Substantia nigra (tissue), 51 donors: ENCODE measurements at places on chromosomes 11 and 22.

- DNase-seq = no peak
Measured at GRCh38 chr11:125264100-125265022, 99.8 kb downstream of the PKNOX2 start.

- no peak for DNase-seq
Measured at GRCh38 chr22:19187716-19188563, 9.4 kb upstream of the SLC25A1 start.

GRCh38 chr11:13073119-13073981 lies 64.2 kb downstream of the RASSF10 start:
- no peak for DNase-seq

- no peak for DNase-seq
Measured at GRCh38 chr11:118212781-118213191, 12.0 kb downstream of the JAML start.

GRCh38 chr11:36467916-36468315 lies 42.2 kb downstream of the TRAF6 start:
- DNase-seq = no peak

GRCh38 chr11:116888884-116889549 lies 51.6 kb upstream of the APOA1 start:
- no peak for DNase-seq

GRCh38 chr11:112962579-112963367 lies 1.6 kb downstream of the NCAM1 start:
- peak; percentile 84 for DNase-seq

GRCh38 chr11:66889960-66890359 lies 33.1 kb downstream of the LRFN4 start:
- no peak for DNase-seq

GRCh38 chr11:2156416-2157182 lies 4.4 kb downstream of the INS start:
- peak; percentile 39 for DNase-seq

- no peak for DNase-seq
Measured at GRCh38 chr11:114168691-114169090, 109.2 kb downstream of the ZBTB16 start.

- DNase-seq = no peak
Measured at GRCh38 chr22:46029036-46029435, 52.1 kb upstream of the WNT7B start.

DNA sequence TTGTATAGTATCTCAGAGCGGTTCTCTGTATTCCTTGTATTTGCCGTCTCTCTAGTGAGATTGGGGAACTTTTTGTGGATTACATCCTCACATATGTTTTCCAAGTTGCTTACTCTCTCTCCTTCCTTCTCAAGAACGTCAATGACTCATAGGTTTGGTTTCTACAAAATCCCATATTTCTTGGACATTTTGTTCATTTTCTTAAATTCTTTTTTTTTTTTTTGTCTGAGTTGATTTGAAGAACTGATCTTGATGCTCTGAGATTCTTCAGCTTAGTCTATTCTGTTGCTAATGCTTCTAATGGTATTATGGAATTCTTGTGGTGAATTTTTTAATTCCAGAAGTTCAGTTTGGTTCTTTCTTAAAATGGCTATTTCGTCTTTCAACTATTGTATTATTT lies 28.4 kb upstream of the SLN start:
- no peak for DNase-seq

- no peak for DNase-seq
Measured at GRCh38 chr22:38657045-38657909, 839 bp downstream of the CBY1 start.

GRCh38 chr11:104118105-104118744 lies 45.7 kb downstream of the PDGFD start:
- no peak for DNase-seq

DNA sequence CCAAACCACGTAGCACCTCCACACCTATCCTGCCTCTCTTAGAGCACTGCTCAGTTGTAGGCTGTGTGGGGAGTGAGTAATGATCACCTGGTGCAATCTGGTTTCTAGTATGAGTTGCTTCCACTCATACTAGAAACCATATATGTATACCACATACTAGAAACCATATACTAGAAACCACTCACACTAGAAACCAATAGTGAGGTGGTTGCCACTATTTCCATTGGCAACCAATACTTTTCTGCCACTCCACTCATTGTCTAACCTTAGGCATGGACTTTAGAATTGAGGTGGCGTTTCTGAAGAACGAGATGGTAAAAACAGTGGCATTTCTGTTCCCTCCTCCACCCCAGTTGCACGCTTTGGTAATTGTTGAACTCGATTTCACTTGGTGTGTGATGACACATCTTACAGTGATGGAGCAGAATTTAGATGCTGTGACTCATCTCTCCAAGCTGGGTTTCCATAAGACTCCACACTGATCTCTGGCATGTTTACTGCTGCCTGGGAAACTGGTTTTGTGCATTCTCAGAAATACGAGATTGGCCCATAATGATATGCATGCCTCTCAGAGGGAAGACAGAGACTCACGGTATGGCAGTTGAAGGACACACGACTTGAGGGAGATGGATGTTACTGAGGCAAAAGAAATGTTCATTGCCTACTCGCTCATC lies 82.9 kb downstream of the KIRREL3 start:
- no peak for DNase-seq

DNA sequence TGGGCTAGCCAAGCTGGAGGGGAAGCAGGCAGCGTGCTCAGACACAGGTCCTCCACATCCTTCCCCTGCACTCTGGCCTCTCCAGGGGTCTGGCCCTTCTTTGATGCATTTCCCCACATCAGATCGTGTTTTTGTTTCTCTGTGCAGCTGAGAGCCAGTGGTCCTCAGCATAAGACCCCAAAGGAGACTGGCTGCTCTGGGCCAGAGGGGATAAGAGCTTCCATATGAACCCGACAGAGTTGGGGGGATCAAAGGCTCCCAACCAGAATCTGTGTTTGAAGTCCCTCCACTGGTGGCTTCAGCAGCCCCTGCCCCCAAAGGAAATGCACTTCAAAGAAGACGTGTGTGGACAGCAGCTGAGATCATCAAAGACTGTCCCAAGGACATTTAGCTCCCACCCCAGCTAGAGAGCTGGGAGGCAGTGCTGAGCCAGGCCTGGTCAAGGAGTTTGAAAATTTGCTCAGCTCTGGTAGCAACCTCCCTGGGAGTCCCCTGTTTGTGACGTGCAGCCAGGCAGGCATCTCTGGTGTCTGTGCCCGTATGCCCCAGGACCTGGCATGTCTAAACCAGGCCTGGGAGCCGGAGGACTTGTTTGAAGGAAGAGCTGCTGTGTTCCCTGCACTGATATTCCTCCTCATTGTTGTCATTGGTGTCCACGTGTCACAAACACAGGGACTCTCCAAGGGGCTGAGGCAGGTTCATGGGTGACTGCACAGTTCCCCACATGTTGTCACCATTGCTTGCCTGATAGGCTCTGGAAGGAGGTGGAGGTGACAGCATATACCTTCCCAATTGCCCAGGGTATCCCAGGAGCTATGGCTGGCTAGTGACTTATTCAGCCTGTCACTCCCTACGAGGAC lies 99.0 kb downstream of the AMOTL1 start:
- no peak for DNase-seq

- DNase-seq = no peak
Measured at GRCh38 chr11:81484196-81484595, 1249.5 kb downstream of the FAM181B start.

- DNase-seq = peak; percentile 3
Measured at GRCh38 chr11:5476186-5476819, 12.2 kb upstream of the OR52D1 start.

GRCh38 chr11:111788051-111788450 lies 21.9 kb upstream of the PPP2R1B start:
- DNase-seq = no peak

- DNase-seq = no peak
Measured at GRCh38 chr11:133955081-133955891, 1.5 kb downstream of the IGSF9B start.

- no peak for DNase-seq
Measured at GRCh38 chr11:58845386-58845785, 882 bp upstream of the GLYATL2 start.

- peak; percentile 26 for DNase-seq
Measured at GRCh38 chr11:96337541-96338431, 5.2 kb downstream of the MAML2 start.

DNA sequence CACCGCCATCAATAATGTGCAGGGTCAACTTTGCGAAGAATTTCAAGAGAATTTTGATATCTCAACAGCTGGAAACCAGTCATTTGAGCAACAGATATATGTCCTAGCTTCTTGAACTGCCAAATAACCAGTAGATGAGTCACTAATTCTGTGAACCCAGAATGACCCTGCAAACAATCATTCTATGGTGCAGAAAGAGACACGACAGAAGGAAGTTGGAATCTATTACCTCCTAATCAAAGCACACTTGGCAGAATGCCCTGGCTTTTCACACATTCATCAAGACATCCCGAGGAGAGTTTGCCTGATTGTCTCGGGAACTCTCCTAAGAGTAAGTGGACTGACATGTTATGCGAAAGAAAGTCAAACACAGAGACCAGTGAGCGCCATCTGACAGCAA lies 621.1 kb downstream of the OPCML start:
- no peak for DNase-seq

- no peak for DNase-seq
Measured at GRCh38 chr22:46061124-46061500, 84.2 kb upstream of the WNT7B start.

- no peak for DNase-seq
Measured at GRCh38 chr11:26541870-26542269, 30.2 kb downstream of the MUC15 start.

- no peak for DNase-seq
Measured at GRCh38 chr11:67160872-67161783, 42.1 kb downstream of the KDM2A start.

DNA sequence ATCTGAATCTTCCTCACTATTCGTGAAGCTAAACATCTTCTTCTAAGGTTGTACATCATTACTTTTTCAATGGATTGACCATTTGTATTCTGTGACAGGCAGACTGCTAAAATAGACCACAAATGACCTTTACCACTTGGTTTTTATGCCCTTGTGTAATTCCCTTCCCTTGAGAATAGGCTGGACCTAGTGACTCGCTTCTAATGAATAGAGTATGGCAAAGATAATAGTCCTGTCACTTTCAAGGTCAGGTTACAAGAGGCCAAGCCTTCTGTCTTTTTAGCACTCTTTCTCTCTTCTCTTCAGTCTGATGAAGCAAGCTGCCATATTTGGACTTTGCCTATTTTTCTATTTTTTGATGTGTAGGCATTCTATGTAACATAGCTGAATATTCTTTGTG lies 492.9 kb downstream of the SOX6 start:
- no peak for DNase-seq

- no peak for DNase-seq
Measured at GRCh38 chr11:129317571-129317970, 58.1 kb upstream of the BARX2 start.

DNA sequence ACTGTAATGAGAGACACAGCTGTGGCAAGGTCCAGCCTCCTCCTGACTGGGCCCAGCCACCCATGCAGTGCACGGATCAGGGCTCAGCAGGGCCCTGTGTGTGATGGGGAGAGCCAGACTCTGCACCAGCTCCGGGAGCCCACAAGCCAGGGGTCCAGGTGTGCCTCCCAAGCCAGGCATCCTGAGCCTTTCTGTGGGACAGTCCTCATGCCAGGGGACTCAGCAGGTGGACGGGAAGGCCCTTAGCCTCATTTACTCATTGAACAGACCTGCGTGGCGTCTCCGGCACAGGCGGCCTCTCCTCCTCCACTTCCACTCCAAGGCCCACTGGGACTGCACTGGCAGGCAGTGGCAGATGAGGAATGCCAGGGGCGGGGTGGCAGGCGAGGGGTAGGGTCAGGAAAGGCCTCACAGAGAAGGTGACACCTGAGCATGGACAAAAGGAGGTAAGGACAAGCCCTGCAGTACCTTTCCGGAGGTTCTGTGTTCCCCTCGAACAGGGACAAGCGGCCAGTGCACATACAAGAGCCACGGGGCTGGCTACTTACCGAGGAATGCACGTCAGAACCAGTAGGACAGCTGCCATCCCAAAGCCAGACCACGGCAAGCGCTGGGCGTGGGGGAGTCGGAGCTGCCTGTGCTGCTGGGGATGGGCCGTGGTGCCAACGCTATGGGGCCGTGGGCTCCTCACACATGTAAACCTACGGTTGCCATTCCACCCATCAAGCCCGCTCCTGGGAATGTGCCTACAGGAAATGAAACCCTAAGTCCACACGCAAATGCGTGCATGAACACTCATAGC lies 52.7 kb downstream of the IGF2 start:
- no peak for DNase-seq

GRCh38 chr11:133525976-133526375 lies 6.3 kb downstream of the OPCML start:
- no peak for DNase-seq

- DNase-seq = no peak
Measured at GRCh38 chr11:75506827-75507226, 18.9 kb downstream of the GDPD5 start.

DNA sequence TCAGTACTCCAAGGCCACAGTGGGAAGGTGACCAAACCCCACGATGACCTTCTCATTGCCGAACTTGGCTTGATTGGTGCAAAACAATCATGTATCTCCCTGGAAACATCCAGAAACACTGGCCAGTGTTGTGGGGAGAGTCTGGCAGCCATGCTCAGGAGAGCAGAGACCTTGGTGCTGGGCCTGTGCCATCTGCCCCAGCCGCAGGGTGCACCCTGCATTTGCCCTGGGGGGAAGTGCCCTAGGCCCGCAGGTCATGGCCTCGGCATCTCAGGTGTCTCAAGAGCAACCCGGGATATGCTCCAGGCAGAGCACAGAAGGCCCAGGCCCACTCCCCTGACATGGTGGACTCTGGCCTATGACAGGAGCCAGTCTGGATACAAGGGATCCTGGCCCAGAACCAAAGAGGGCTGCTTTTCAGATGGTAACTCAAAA lies 23.7 kb downstream of the ARVCF start:
- DNase-seq = no peak

- DNase-seq = no peak
Measured at GRCh38 chr22:49524362-49524761, 303.3 kb downstream of the BRD1 start.

GRCh38 chr11:36775130-36775529 lies 177.1 kb upstream of the RAG2 start:
- DNase-seq = no peak

DNA sequence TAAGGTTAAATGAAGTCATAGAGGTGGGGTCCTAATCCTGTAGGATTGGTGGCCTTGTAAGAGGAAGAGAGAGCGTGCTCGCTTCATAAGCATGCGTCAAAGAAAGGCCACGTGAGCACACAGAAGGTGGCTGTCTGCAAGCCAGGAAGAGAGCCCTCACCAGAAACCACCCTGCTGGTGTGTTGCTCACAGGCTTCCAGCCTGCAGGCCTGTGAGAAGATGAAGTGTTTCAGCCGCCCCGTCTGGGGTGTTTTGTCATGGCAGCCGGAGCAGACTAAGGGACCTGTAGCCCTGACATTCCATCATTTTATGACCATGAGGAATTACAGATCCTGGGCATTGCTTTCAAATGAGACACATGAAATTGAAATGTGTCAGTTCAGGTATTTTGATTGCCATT lies 32.4 kb downstream of the AP2A2 start:
- DNase-seq = no peak

DNA sequence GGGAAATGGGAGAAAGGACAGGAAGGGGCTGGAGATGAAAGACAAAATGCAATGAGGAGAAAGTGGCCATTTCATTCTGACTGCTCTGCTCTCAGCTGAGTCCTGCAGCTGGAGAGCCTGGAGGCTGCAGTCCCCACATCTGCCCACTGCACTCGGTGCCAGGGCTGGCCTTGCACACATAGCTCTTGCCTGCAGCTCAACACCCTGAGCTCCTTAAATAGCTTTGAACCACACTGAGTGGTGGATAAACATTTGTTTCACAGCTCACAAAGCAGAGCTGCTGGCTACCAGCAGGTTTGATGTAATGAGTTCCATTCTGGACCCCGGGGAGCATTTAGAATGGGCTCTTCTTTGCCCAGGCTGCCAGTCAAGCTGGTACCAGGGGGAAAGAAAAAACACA lies 426.1 kb upstream of the CADM1 start:
- no peak for DNase-seq
